HS-5 (cell line): ENCODE measurements at places on chromosomes 6 and 20.

GRCh38 chr20:62367633-62368391 is 700 bp upstream of the LAMA5 start:
- DNase-seq: no peak

DNA sequence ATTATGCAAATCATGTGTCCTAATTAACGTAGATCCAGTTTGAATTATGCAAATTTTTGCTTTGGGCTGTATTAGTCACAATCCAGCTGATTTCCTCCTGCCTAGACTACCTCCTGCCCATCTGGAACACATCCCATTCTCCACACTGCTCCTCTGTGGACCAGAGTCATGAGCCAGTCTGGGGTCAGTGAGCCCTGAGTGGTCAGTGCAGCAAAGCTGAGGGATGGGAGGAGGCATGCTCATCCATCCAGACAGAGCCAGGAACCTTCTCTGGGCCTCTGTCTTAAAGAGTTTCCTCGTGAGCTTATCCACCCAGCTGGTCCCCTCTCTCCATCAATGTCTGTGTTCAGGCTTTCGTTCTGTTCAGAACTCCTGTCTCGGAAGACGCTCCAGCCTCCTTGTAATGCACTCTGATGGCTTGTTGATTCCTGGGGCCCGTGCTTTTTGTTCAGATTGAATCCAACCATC is 747.8 kb downstream of the PTPRT start:
- DNase-seq: no peak

DNA sequence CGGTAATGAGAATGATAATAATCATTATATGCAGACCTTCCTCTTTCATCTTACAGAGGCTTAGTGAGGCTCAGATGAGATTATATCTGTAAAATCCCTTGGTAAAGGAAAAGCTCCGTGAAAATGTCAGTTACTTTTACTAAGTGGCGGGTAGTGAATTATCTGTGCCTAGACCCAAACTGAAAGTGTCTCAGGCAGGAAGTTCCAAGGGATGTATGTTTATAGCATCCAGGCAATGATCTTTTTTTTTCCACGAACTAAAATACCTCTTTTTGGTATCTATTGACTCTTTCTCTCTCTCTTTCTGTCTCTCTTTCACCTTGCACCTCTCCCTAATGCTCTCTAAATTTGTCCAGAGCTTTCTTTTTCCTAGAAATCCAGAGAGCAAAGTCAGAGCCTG is 5.0 kb downstream of the TCF21 start:
- DNase-seq: no peak

DNA sequence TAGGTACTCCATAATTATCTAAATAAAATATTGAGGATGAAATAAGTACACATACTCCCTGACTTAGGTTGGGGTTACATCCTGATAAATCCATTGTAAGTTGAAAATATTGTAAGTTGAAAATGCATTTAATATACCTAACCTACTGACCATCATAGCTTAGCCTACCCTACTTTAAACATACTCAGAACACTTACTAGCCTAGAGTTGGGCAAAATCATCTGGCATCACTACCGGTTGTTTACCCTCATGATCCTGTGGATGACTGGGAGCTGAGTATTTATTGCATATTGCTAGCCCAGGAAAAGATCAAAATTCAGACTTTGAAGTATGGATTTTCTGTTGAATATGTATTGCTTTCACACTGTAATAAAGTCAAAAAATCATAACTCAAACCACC is 467.3 kb downstream of the C6orf118 start:
- no peak for DNase-seq

DNA sequence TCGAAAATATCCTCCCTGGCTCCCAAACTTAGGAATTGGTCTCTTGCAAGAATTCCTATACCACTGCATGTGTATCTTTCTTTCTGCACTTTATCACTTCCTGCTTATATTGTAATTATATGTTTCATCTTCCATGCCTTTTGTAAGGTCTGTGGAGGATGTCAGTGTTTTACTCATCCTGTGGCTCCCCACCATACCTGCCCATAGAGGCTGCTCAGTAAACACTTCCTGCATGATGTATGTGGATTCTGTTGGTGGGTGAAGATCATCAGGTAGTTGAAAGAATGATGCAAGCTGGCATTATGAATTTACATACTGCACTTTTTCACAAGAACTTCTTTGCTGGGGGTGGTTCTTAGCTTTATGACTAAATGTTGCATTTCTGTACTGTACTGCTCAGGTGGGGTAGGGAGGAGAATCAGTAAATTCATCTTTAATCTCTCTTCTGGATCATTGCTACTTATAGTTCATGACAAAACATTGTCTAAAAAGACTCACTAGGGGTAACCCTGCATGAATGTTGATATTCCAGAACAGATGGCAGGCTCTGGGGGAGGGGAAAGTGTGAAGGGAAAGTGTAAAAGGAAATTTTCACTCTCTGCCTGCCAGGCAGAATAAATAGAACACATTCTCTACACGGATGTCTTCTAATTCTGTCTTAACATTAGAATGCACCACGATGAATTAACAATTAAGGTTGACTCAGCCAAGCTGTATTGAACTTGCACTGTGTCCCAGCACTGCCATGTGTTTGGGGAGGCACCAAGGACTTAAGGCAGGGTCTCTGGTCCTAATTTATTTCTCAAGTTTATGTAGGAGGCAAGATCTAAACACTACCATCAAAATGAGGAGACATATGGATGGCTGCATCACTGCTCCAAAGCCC is 36.0 kb upstream of the KLHL31 start:
- no peak for DNase-seq

- DNase-seq: no peak
These were observed 960 bp downstream of the TNFRSF6B start for GRCh38 chr20:63697357-63697867.

- DNase-seq: no peak
These were observed 1152.0 kb downstream of the EPHA7 start for GRCh38 chr6:92267335-92267734.

- DNase-seq: no peak
These were observed 93.6 kb downstream of the GRM4 start for GRCh38 chr6:34052071-34052825.

- no peak for DNase-seq
These were observed 628 bp downstream of the NKAIN4 start for GRCh38 chr20:63253438-63254231.
